ENCODE measurements at places on chromosomes 16 and 17. TPM values are rescaled to one million over a fixed set of nuclear protein-coding genes. Genes with fewer than 3 reads are reported as not detected.

DNA sequence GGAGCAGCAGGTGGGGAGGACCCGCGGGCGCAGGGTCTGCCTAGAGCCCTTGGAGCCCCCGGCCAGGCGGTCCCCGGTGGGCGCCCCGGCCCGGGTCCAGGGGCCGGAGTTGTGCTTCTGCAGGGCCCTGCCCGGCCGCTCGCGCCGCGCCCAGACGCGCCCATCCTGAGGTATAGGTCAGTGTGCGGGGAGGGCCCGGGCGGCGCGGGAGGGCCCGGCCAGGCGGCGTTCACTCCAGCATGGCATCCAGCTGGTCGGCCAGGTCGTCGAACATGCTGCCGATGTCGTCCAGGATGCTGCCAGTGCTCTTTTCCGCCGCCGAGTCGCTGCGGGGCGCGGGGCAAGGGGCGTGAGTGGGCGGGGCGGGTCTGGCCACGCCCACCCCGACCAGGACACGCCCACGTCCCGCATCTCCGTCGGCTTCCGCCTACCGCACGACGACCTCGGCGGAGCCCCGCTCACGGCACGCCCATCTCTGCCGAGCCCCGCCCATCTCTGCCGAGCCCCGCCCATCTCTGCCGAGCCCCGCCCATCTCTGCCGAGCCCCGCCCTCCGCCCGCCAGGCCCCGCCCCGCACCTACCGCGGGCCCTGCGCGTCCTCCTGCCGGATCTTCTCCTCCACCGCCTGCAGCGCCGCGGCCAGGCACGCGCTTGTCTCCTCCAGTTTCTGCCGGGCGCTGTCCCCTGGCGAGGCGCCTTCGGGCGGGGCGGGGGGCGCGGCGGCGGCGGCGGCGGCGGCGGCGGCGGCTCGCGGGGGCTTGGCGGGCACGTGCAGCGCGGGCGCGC lies 17.9 kb downstream of the CASKIN1 start:
- DNase-seq, result no peak

DNA sequence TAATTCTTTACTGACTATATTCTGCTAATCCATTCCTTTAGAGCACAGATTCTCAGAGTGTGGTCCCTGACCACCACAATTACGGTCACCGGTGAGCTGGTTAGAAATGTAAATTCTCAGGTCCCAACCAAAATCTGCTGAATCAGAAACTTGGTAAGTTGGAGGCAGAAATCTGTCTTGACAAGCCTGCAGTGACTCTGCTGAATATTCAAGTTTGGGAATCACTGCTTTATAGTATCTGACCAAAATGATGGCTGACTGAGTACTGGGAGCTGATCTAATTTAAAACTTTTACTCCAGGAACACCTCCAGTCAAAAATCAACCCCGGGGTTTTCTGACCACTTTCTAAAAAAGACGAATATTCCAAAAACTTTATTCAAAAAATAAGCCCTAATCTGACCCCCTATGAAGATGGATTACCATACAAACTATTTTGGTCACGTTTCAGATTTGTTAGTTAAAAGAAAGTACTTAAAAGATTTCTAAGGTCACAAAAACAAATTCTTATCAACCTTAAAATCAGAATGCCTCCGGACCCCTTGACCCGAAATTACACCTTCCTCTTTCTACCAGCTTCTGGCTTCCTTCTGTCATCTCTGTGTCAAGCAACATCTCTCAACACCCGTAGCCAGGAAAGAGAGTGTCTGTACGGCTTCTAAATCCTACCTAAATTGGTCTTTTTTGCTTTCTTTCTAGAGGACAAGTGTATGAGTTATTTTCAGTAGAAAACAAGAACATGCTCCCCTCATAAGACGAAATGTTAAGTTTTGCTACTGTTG lies 38.6 kb downstream of the CREBBP start:
- no peak for DNase-seq

GRCh38 chr17:19426631-19427030 lies 15.6 kb downstream of the RNF112 start:
- no peak for DNase-seq

DNA sequence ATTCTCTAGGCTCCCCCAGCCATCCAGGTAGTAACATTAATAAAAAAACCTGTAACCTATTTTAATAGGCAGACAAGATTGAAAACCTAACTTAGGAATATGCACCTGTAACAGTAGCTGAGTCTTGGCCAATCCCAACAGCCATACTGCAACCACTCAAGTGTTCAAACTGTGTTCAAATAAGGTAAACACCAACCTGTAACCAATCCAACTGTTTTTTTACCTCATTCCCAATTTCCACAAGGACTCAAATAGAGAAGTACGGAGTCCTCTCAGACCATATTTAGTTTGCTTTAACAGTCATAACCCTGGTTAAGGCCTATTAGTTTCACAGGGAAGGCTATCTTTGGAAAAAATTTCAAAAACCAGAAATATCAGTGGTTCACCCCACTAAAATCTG lies 40.4 kb upstream of the NOS2 start:
- no peak for DNase-seq

DNA sequence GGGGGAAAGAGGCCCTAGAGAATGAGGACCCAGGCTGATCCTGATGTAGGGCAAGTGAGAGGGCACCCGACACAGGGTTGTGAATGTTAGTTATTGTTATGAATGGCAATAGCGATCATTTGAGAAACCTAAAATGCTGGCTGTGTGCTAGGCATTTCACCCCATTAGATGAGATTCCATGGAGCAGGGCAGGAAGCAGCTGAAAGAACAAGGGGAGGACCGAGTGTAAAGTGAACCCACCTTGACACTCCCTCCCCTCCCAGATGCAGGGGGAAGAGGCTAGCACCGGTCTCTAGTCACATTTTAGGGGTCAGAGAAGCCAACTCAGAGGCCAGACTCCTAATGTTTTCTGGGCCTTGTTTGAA lies 553 bp upstream of the CORO6 start:
- DNase-seq, result no peak

The MYCBPAP gene
- 0.61 TPM for total RNA-seq

DNA sequence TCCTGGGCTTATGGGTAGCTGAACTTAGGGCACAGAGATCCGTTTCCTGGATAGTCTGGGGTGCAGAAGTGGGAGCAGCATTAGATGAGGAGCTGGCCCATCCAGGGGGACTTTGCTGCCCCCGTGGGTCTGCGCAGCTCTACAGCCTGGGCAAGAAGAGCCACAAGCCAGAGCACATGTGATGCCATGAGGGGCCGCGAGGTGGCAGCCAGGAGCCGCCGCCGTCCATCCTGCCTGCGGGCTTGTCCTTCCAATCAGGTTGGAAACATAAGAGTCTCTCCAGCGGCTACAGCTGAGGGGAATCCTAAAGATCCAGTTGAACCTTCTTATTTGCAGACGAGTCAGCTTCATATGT lies 21.9 kb downstream of the C1QTNF1 start:
- peak; percentile 93 for DNase-seq

The CCDC47 gene
- total RNA-seq, result 110 TPM

The C17orf78 gene
- not detected for total RNA-seq

- DNase-seq, result no peak
Observed at GRCh38 chr17:13485327-13485726, 116.4 kb downstream of the HS3ST3A1 start.

The EME1 gene
- total RNA-seq, result not detected

The ETV4 gene
- 0.48 TPM for total RNA-seq

DNA sequence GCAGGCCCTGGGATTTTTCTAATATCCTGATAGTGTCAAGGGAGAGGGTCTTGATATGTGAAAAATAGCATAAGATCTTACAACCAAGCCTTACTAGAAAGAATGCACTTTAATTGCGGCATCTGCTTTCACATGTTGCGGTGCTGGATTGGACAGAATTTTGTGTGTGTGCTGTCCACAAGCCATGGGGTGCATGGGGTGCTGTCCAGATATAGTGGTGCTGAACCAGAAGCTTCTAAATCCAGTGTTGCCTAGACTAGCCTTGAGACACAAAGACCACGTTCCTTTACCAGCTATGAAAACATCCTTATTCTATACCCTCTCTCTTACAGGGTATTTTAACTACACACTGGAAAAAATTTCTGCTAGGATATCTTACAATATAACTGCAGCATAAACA lies 244.0 kb downstream of the TMEM114 start:
- DNase-seq, result no peak

DNA sequence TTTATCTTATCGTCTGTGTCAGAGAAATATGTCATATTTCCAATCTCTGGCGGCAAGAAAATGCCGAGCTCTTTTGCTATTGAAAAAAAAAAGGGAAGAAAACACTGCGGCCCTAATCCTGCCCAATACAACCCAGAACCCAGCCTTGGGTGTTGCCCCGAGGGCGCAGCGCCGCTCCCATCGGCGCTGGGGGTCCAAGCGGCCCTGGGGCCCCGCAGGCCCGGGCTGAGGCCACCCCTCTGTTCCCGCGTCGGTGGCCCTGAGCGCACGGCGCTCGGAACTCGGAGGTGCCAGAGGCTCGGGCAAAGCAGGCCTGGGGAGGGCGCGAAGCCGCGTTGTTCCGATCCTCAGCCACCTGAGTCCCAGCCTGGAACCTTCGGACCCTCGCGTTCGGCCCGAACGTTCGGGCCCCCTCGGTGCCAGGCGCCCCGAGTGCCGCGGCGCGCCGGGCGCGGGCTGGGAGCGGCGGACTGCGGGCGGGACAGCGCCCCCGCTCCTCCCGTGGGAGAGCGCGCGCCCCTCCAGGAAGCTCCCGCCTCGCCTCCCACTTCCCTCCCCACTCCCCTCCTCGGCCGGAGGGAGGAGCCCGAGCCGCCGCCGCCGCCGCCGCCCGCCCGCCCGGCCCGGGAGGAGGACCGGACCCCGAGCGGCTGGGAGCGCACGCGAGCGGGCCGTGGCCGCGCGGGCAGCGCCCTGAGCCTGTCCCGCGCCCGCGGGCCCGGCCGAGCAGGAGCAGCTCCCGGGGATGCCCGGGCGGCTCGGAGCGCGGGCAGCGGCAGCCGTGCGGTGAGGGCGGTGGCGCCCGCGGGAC lies at the start of gene CPNE2:
Gene CPNE2 (plus strand): TSS at position 609 of the 811 bp plus-strand sequence. CDS start 18,160 bp downstream, outside the sequence.
- no peak for DNase-seq

GRCh38 chr16:68272507-68273209 lies 8.3 kb downstream of the SLC7A6 start:
- no peak for DNase-seq

GRCh38 chr16:51163894-51164566 lies 13.0 kb upstream of the SALL1 start:
- no peak for DNase-seq

GRCh38 chr17:46039592-46040186 lies 40.6 kb downstream of the STH start:
- DNase-seq, result no peak

GRCh38 chr16:13300066-13300840 lies 398.9 kb downstream of the SHISA9 start:
- DNase-seq, result no peak

GRCh38 chr16:73315645-73316044 lies 267.7 kb upstream of the ZFHX3 start:
- DNase-seq, result no peak

The LGALS9 gene
- total RNA-seq, result 116 TPM

DNA sequence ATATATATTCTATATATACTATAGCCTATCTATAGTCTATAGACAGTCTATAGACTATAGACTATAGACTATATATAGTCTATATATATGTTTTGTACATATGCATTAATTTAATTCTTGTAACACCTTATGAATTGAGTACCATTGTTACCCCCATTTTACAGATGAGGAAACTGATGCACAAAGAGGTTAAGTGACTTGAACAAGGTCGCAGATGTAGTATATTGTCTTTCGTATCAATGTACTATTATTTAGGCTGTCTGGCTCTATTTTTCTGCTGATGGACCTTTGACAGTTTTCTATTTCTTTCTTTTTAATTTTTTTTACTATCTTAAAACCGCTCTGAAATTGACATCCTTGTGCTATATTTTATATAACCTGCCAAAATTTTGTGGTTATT lies 14.6 kb downstream of the LRRC36 start:
- no peak for DNase-seq

GRCh38 chr17:37488607-37489196 lies 989 bp upstream of the DUSP14 start:
- DNase-seq, result no peak

The HSPB9 gene
- total RNA-seq, result not detected

The KRT16 gene
- total RNA-seq, result 5.5 TPM

DNA sequence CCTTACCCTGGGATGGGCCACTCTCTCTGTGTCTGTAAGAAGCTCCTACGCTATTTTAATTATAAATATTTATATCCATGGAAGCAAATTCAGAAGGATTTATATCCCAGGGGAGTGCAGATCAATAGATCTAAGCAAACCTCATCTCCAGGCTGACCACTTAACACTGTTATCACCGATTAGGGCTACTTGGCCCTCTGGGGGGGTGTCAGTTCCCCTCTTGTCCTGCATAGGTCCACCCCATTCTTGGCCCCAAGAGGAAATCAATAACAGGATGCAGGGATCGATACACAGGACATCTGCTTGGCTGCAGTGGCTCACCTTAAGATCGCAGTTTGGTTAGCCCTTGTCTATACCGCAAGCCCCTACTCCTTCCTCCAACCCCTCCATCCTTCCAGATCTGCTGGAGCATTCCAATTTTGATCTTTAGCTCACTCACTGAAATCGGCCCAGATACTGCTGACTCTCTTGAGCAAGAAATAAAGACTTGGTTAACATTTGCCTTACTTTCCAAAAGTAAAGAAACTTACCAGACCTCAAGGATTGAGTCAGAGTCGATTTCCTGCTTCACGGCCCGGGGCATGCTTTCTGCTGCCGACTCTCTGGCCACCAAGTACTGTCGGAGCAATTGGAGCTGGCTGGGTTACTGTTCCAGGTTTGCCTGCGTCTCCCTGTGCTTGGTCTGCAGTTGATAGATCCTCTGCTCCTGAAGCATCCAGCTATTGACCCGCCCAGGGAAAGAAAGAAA lies 112.3 kb upstream of the PMFBP1 start:
- DNase-seq, result no peak

- no peak for DNase-seq
Observed at GRCh38 chr17:48143629-48144028, 36.1 kb downstream of the SNX11 start.

The HEATR9 gene
- not detected for total RNA-seq

The TNFRSF12A gene
- 84.8 TPM for total RNA-seq

Data from mesenteric fat pad (tissue), 1 donor.